BJ (cell line): ENCODE measurements at places on chromosomes 4 and X. TPM values are rescaled to one million over a fixed set of nuclear protein-coding genes. Genes with fewer than 3 reads are reported as not detected.

FGA gene
- polyA plus RNA-seq, result not detected in 2 replicates

PDZD4 gene
- 0.49 and 0.82 TPM in 2 replicates for polyA plus RNA-seq

IGSF1 gene
- polyA plus RNA-seq, result not detected in 2 replicates

ODAPH gene
- not detected in 2 replicates for polyA plus RNA-seq

ZNF732 gene
- 0.04 TPM in 1 of 2 replicates, not detected in the other for polyA plus RNA-seq

PAGE2B gene
- not detected in 2 replicates for polyA plus RNA-seq

TCEAL9 gene
- 15.7 and 53.5 TPM in 2 replicates for polyA plus RNA-seq

ATP8A1 gene
- 0.02 and 0.37 TPM in 2 replicates for polyA plus RNA-seq

SERPINA7 gene
- not detected in 2 replicates for polyA plus RNA-seq

ELF4 gene
- polyA plus RNA-seq, result 22.6 and 31.1 TPM in 2 replicates

- DNase-seq, result no peak
Observed at GRCh38 chr4:146709956-146710355, 71.3 kb downstream of the POU4F2 start.

DNA sequence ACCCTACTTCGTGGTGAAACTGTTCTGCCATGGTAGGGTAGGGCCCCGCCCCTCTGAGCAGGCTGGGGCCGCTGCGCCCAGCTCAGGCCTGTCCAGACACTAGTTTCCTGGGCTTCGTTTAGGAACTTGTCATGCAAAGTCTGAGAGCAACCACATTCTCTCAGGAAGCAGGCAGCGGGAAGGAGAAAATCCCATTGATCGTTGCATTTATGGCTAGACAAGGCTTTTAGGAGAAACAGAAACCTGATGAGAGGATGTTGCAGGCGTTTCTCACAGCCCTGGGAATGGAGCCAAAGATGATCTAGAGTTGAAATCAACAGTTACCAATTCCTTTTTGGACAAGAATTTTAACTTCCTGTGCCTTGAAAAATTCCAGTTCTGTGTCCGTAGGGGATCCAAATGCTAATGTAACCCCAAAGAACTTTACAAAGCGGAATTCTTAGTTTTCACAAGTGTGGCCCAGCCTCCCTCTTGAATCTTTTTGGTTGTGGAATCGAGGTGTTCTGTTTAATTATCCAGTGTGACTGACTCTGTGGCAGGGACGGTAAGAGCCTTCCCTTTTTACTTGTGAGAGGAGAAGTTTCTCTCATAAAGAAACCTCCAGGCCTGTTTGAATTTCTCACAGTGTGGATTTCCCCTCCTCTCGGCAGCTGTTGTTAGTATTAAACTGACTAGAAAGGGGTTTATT lies 4.5 kb upstream of the CXCL9 start:
- peak; percentile 19 for DNase-seq

- peak; percentile 60 for DNase-seq
Observed at GRCh38 chr4:138405934-138406567, 163.9 kb upstream of the SLC7A11 start.

DNA sequence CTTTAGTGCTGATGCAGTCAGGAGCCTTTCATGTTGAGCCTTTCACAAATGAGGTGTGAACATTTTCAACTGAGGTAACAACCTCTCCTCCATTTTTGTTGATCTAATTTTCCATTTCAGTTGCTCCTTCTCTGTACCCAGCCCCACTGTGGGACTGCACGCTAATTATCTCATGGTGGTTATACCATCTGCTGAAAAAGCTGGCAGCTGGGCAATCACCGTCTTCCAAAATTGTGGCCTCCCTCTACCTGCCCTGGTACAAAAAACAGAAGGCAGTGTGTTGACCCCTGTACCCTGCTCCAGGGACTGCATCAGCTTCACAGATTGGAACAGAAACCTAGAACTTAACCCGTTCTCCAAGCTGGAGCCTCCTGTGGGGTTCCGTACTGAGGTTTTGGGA lies 72.4 kb upstream of the LONRF3 start:
- no peak for DNase-seq

- DNase-seq, result no peak
Observed at GRCh38 chrX:28058901-28059300, 77.7 kb upstream of the DCAF8L1 start.

DNA sequence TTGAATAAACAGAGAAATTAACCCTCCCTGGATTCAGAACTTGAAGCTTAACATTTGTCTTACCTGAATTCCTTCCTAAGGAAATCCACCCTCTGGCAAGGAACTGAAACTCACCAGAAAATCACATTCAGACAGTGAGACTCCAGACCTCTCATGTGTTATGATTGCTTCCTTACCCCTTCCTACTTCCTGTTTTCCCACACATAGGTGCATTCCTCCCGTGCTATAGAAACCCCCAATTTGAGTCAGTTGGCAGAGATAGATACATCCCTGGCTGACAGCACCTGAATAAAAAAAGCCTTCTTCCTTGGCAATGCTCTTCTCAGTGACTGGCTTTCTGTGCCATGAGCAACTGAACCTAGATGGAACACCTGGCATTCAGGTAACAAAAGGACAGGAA lies 157.0 kb upstream of the SMIM31 start:
- no peak for DNase-seq

GRCh38 chrX:127963696-127964095 lies 88.5 kb downstream of the ACTRT1 start:
- no peak for DNase-seq

DNA sequence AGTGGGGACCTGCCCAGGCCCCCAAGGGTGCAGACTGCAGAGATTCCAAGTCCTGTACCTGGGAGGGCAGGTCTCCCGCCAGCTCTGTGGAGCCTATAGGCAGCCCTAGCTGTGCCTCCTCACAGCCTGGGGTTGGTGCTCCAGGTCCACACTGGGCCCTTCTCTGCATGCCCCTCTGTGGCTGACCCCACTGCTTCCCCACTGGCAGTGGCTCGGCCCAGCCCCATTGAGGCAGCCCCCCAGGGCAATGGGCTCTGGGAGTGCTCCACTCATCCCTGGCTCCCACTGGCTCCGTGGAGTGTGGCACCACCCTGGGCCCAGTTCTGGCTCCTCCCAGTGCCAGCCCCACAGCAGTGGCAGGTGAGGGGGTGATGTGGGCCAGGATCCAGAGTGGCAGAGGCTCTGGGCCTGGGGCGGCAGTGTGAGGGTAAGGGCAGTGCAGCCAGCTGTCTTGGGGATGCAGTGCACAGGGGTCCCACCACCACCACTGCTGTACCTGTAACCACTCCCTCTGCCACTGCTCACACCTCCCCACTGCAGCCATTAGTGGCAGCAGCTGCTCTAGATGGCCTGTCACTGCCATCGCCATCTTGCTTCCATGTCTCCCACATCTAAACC lies 312.2 kb downstream of the GPM6A start:
- DNase-seq, result no peak

DNA sequence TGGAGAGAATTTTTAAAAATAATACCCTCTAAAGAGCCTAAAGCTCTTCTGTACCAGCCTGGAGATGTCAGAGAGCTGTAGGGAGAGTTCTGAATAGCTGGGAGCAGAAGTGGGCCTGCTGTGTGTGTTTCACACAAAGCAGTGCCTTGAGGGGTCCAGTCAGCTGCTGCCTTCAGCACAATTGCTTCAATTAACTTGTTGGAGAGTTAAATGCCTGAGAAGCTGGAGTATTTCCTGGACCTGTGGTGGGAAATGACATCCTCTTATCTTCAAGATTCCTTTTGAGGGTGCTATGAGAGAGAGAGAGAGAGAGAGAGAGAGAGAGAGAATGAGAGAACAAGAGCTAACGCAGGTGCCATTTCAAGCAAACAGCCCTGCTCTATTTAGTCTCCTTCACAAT lies 96.2 kb upstream of the IL1RAPL2 start:
- no peak for DNase-seq

- peak; percentile 32 for DNase-seq
Observed at GRCh38 chr4:26288355-26288909, 32.4 kb upstream of the RBPJ start.

GRCh38 chr4:33626221-33626620 lies 2618.1 kb downstream of the ARAP2 start:
- DNase-seq, result no peak

- DNase-seq, result no peak
Observed at GRCh38 chr4:174071595-174071994, 211.9 kb downstream of the FBXO8 start.

GRCh38 chr4:54696649-54697048 lies 38.9 kb downstream of the KIT start:
- DNase-seq, result no peak

- DNase-seq, result no peak
Observed at GRCh38 chr4:42341518-42342026, 55.7 kb upstream of the SHISA3 start.

GRCh38 chrX:38561951-38562719 lies 793 bp downstream of the TSPAN7 start:
- DNase-seq, result no peak

DNA sequence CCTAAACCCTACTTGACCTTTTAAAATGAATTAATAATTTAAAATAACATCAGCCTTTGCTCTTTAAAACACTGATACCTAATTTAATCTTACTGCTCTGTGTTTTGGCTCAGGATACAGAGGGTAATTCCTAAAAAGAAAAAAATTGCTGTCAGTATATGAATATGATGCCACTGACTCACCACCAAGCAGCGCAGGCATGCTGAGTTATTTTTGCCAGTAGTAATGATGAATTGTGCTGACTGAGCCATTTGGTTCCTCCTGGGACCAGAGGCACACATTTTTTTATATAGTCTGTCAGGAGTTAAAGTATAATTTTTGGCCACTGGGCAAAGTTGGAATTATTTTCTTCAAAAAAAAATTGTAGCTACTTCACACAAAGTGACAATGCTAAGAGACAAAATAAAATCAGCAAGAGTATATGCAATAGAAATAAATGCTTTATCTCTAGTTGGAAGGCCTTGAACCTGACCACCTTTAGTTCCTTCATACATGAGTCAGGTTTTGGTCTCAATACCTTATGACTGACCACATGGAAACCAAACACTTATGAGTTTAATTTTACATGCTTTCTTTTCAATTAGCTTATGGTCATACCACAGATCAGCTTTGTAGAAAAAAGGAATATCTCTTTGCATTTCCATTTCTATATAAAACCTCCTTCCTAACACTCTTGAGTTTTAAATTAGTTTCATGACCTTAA lies 115.1 kb downstream of the PPP3CA start:
- peak; percentile 10 for DNase-seq

DNA sequence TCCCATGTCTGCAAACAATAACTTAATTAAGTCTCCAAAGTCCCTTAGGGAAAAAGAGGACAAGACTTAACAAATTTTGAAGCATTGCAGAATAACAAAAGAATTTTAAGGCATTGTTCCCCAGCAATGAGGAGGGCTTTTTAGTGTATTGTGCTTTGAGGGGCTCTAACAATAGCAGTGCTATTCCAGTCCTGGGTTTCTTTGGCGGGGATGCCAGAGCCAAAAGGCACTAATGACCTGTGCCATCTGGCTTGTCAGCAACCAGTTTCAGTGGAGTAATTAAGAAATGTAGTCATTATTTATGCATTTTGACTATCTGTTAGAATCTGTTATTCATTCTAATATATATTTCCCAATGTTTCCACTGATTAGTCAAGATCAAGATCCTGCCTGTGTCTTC lies 575.4 kb downstream of the SPRY1 start:
- no peak for DNase-seq

GRCh38 chr4:157280673-157281072 lies 60.1 kb downstream of the GRIA2 start:
- no peak for DNase-seq

DNA sequence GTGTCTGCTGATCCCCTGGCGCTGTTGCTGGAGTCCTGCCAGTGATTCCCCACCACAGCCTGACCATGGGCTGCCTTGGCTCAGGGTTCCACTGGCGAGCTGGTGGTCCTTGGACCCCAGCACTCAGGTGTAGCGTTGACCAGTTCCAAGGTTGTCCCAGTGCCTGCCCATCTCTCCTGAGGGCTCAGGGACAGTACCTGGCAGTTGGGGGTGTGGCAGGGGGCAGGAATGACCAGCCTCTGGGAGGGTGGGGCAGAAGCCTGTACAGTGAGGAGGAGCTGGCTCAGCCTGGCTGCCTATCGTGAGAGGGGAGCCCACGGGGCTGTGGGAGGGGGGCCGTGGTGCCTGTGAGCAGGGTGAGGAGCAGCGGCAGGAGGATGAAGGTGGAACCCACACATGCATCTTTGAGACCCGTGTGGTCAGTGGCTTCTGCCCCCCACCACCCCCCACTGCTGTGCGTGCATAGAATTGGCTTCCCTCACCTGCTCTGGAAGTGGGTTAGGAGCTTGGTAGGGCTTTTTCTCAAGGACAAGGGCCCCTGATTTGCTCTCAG lies 12.6 kb upstream of the MSANTD1 start:
- DNase-seq, result no peak

- no peak for DNase-seq
Observed at GRCh38 chr4:139689093-139689722, 23.6 kb downstream of the MGST2 start.

- no peak for DNase-seq
Observed at GRCh38 chr4:121675715-121676114, 21.1 kb downstream of the ANXA5 start.

DNA sequence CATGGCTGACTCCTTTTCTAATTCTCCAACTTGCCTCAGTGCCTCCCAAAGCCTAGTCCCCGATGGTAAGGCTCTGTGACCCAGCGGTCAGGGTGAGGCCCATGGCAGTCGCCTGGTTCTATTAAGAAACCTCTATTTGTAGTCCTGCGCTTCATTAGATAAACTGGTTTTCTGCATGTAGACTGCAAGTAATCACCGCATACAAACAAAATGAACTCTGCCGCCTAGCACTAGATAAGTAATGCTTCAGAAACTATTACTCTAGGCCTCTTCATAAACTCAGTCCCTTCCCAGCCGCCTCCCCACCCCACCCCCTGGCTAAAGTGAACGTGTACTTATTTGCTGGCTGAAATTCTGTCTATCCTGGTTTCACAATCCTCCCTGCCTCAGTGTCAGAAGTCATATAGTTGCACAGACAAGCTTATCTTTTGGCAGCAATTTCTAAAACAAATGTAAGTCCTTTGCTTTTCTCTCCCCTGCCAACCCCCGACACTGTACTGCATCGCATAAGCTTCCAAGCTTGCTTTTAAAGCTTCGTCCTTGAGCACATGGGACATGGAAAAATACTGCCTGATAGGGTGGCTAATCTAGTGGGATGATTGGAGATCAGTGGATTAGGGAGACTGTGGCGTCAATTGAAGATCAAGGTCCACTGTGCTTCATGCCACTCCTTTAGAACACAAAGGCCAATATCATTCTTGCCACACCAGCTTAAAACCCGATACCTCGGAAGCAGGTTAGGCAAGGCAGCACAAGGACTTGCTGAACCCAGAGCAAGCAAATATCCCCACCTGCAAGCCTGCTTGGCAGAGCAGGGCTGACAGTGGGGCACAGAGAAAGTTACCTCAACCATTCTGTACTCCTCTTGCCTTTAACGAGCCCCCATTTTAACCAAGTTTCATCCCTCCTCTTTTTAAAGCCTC lies 125.8 kb downstream of the IRF2 start:
- no peak for DNase-seq
